ENCODE measurements at places on chromosomes 6 and 20.

DNA sequence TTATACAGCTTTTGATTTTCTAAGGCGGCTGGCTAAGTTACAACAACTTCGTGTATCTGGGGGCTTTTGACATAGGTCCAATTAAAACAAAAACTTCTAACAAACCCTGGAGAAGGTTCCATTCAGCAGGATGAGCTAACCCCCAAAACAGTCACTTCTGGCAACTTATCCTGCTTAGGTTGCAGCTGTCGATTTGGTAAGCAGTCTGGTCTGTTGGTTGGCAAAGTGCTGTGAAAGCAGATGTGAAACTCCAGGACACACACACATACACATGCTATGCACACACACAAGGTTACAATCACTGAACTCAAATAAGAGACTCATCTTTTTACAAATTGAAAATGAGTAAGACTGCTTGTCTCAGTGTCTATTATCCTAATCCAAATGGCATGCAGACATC is 119.0 kb upstream of the STMND1 start:
- DNase-seq = no peak

GRCh38 chr20:16036331-16036730 is 536.9 kb downstream of the KIF16B start:
- DNase-seq = no peak

DNA sequence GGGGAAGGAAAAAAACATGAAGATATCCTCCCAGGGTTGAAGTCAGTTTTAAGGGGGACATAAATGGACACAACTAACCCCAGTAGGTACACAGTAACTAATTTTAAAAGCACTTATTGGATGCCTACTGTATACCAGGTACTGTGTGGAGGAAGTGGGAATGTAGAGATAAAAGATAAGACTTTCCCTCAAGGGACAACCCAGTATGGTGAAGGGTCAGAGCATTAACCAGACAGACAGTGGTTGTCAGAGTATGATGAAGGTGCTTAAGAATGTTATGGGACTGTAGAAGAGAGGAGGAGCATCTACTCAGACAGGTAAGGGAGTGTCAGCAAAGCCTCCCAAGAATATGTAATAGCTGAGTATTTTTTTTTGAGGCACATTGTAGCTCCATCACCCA is 906 bp downstream of the ABCF1 start:
- DNase-seq = no peak

DNA sequence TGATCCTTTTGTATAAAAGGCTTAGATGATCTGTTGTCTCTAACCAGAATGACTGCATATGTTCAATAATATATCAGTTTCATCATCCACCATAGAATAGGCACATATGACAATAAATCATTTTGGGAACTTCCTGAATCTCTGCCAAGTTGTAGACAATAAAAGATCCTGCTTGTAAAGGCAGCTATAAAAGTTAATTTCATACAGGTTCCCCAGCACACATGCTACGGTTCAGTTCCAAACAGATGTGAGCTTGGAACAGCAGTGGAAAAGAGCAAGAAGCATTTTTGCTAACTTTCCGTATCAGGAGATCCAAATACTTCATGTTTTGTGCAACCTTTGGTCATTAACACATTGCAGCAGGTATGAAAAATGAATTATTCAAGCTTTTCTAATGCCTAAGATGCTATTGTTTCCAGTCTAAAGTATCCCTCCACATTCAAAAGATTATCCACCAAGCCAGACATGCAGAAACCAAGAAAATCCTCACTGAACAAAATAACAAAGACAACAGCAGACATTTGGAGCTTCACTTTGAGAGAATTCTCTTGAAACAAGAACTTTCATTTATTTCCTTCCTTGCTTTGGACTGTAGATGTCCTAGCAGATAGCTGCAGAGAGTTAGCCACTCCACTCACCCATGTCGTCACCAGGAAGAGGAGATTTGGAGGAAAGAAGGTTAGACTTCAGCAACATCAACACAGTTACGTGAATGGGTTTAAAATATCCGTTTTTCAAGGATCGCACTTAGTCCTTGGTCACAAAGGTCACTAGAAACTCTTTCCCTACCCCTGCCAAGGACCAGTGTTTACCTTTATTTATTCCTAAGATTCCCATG is 453.5 kb upstream of the JARID2 start:
- DNase-seq = no peak

GRCh38 chr6:12909833-12910232 is 193.3 kb downstream of the PHACTR1 start:
- DNase-seq = no peak
